ENCODE measurements at places on chromosomes 7 and 10.
A peak's percentile ranks its signal among the peaks of the same experiment; 100 is the strongest.

DNA sequence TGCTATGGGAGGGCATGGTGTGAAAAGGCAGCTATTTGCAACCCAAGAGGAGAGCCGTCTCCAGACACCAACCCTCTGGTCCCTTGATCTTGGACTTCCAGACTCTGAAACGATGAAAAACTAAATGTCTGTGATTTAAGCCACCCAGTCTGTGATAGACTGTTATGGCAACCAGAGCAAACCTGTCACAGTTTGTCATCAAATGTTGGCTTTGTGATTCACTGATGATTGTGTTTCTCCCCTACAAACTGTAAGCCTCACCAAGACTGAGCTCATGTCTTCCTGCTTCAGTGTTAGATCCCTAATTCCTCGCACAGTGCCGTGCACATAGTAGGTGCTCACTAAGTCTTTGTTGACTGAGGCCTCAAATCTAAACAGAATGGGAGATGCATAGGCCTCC is 224.6 kb upstream of the PITRM1 start:
- DNase-seq: no peak

GRCh38 chr10:1209355-1209979 is 153.3 kb downstream of the WDR37 start:
- DNase-seq: no peak

DNA sequence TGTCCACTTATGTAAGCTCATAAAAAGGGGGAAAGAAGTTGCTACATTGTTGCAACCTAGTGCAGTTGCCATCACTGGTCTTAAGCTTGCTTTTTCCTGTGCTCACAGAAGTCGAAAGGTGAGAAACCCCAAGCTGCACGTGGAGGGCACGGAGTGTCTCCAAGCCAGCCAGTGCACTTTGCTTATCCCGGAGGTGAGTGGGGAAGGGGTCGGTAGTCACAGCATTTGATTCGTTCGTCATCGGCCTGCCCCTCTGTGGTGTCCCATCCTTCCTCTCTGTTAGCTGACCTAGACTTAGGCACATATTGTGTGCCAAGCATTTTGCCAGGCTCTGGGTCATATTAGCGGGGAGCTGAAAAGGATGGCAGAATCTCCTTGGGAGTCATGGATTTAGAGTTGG is 50.5 kb downstream of the DENND11 start:
- DNase-seq: no peak

DNA sequence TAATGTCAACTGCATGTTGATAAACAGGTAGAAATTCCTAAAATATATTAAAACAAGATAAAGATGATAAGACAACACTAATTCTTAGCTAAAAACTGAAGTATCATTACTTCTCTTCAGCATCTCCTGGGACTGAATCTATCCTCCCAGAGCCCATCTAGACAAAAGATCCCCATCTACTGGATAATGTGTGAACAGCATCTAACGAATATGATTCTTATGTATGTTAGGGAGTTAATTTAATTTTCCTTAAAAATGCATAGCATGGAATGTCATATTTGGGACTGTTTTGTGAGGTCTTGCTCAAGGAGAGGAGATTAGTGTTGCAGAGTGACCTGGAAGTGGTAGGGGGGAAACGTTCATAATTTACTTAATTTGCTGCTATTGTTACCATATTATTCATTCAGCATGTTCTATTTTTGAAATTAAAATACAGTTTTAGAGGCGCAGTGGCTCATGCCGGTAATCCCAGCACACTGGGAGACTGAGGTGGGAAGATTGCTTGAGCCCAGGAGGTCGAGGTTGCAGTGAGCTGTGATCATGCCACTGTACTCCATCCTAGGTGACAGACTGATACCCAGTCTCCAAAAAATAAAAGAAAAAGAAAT is 305.1 kb upstream of the CSTF2T start:
- DNase-seq: peak; percentile 23

DNA sequence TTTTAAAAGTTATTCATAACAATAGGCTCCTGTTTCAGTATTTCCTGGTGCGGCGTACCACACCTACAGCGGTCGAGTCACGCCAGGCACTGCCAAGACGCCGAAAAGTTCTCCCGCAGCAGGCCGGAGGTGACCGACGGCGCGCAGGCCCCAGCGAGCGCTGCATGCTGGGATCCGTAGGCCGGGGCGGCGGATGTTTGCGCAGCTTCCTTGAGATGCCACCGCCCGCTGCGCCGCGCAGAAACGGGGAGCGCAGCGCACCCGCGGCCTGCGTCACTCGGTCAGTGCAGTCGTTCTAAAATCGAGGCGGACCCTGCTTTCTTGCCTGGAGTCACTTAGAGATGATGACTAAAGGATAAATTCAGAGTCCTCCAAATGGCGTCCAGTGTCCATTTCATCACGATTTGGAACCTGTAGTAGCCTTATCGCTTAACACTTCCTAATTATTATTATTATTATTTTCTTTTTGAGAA is 1.3 kb upstream of the KIF11 start:
- DNase-seq: peak; percentile 71

DNA sequence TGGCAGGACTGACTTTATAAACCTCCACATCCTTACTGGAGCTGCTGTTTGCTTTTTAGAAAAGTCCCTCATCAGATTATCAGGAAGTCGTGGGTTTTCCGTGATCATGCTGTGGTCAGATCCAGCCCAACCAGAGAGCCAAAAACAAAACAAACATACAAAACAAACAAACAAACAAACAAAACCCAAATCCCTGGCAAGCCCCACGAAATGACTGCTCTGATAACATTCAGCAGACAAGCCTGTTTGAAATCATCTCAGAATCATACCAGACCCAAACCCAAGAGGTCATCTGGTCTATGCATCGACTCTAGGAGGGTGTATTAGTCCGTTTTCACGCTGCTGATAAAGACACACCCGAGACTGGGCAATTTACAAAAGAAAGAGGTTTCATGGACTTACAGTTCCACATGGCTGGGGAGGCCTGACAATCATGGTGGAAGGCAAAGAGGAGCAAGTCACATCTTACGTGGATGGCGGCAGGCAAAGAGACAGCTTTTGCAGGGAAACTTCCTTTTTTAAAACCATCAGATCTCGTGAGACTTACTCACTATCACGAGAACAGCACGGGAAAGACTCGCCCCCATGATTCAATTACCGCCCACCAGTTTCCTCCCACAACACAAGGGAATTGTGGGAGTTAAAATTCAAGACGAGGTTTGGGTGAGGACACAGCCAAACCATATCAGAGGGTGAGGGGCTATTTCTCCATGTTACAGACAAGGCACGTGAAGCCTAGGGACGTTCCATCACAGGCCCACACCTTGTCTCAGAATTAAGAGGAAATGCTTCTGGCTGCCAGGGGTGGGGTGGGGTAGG is 85.7 kb downstream of the PARP12 start:
- DNase-seq: no peak

- DNase-seq: no peak
These were observed 86.7 kb downstream of the ARHGAP22 start for GRCh38 chr10:48517911-48518811.

DNA sequence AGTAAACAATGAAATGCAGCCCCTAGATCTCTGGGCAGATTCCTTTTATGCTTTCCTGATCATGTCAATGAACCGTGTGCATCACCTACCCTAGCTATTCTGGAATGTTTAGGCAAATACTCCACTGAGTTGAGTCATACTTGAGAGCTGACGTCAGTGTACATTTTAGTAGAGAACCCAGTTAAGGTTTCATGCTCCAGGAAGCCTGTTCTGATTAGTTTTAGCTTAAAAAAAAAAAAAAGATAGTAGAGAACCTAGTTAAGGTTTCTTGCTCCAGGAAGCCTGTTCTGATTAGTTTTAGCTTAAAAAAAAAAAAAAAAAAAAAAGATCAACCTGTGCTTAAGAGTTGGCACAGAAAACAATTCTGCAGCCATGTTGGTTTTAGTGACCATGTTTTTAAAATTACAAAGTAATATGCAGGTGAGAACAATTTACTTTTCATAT is 3.7 kb upstream of the MCU start:
- DNase-seq: peak; percentile 72

GRCh38 chr7:31734456-31734855 is 47.4 kb downstream of the PPP1R17 start:
- DNase-seq: no peak

- DNase-seq: no peak
These were observed at the start of gene TMEM26 for GRCh38 chr10:61452655-61453641. Gene TMEM26 (minus strand): TSS chr10:61453381. CDS start chr10:61453081, 300 bp downstream.

DNA sequence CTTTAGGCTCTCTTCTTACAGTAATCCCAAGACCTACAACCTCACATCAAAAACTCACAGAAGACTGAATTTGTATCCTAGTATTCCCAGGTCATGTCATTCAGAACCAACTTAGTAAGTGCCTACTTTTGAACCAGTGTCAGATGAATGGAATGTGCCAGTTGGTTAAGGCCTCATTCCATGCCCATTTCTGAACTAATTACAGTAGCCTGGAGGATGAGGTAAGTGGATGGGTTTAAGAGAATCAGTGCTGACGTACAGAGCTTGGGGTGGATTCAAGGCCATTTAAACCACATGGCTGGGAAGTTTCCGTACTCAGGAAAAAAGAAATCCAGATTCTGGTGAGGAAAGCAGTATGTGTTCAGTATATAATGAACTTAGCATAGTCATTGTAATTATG is 21.9 kb upstream of the FOXP2 start:
- no peak for DNase-seq

DNA sequence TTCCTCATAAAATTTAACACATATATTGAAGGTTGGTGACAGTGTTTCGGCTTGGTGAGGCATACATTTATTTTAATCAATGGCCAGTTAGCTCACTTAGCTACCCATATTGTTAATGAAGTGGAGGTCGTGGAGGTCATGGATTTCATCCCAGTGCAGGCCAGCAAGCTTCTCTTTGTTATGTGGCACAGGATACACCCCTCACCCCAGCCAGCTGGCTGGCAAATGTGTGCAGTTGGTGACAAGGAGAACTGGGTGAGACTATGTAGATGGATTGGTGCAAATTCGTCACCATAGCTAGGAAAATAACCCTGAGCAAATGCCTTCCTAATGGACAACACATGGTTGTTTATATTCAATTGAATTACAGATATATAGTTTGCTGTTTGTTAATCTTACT is 50.5 kb upstream of the FOXP2 start:
- DNase-seq: no peak

DNA sequence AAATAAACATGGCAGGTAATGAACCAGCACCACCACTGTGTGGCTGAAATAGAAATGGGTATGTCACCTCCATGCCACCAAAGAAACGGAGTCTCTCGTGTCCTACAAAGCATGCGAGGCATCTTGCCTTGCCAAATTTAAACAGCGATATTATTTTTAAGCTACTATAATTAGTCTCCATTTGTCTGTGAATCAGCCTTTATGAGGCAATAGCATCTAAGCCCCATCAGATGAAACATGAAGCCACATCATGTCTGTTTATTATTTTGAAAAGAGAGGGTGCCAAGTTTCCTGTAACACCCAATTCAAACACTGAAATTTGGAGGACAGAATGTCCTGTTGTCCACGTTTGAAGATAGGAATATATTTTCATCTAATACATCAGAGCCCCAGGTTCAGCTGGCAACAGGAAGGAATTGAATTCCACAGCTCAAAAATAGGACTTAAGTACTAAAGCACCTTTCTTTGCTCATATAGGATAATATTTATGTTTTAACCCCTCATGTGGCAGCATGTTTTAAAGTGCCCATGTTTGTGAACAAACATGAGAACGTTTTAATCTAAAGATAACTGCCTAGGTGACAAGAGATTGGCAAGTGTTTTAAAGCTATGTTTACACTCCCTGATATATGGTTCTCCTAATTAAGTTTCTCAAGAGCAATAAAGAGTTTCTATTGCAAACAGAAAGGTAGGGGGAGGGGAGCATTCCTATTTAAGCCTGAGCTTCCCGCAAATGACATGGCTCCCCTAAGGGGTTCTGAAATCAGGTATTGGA is 86.8 kb downstream of the SORBS1 start:
- DNase-seq: no peak

GRCh38 chr7:53531-53930 is 138.8 kb upstream of the FAM20C start:
- no peak for DNase-seq

GRCh38 chr7:95867309-95867708 is 95.0 kb downstream of the DYNC1I1 start:
- no peak for DNase-seq

DNA sequence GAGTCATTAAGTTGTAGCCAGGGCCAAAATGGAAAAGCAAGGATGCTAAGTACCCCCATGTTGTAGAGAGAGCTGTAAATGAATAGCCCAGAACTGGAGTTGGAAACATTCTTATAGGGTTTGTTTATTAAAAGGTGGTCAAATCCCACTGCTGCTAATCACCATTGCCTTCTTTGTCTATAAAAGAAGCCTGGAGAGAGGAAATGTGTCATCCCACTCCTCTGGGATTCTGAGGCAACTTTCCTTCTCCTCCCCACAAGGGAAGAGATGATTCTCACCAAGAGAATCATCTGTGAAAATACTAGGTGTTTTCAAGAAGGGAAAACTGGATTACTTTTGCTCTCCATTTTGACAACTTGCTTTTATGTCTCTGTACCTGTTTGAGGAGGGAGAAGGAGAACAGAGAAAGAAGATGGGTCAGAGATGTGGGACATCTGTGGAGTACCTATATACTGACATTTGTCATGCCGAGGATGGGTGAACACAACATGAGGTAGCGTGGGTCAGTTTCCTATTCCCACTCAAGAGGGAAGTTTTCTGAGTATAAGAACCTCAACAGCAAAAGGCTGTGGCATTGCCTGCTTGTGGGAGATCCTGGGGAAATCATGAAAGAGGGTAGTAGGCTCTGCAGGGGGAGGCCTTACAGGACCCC is 262.2 kb downstream of the KIF20B start:
- no peak for DNase-seq

- DNase-seq: no peak
These were observed 275.8 kb upstream of the SEMA3D start for GRCh38 chr7:85462671-85463070.

DNA sequence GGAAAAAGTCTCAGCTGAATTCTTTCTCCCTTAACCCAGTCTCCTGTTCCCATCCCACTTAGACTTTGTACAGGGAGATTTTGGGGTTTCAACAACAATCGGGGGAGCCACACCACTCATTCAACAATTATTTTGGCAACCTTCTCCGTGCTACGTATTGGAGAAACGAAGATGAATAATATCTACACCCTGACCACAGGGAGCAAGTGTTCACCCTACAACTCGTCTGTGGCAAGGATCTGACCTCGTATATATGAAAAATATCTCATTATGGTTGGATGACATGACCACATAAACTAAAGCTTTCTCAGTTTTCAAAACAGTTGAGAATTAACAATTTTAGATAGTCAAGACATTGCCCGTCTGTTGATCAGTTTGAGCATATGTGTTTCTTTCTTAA is 302.1 kb downstream of the CACNA2D1 start:
- peak; percentile 12 for DNase-seq

Data from fibroblast of skin of left biceps (primary cell).